ENCODE measurements at places on chromosomes 13 and 19. TPM values are rescaled to one million over a fixed set of nuclear protein-coding genes. Genes with fewer than 3 reads are reported as not detected.

Gene KCTD4
- total RNA-seq: not detected

Gene CLDN10
- total RNA-seq: 228 TPM

Gene MAN2B1
- total RNA-seq: 48.0 TPM

Gene APOE
- total RNA-seq: 77.6 TPM

Gene NLRP12
- total RNA-seq: not detected

Data from body of pancreas (tissue), 4 donors.